ENCODE measurements at places on chromosomes 5 and 9.

GRCh38 chr5:119751734-119752094 lies 122.4 kb downstream of the FAM170A start:
- DNase-seq = no peak

DNA sequence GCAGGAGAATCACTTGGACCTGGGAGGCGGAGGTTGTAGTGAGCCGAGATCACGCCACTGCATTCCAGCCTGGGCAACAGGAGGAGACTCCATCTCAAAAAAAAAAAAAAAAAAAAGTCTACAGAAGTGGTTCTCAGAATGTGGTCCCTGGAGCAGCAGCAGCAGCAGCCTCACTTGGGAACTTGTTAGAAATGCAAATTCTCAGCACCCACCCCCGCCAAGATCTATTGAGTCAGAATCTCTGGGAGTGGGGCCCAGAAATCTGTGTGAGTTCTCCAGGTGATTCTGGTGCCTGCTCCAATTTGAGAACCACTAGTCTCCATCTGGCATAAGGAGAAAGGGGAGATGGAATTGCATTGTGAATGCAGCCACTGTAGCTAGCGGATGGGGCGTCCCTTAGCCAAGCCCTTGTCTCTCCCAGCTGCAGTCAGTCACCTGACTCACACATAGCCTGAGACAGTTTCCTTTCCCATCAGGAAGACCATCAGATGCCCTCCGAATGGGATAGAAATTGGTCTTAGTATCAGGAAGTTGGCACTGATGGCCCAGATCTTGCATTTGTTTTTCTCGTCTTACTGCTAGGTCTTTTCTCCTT lies 12.2 kb upstream of the PTCH1 start:
- no peak for DNase-seq

- no peak for DNase-seq
Observed at GRCh38 chr5:191036-191948, at the start of gene LRRC14B. TSS of gene LRRC14B (plus strand) at chr5:191495. CDS start at chr5:191539, 44 bp downstream.

GRCh38 chr9:122122903-122123632 lies 30.0 kb upstream of the TTLL11 start:
- DNase-seq = peak; percentile 84

GRCh38 chr5:73311291-73312110 lies 137.1 kb downstream of the FOXD1 start:
- DNase-seq = no peak

DNA sequence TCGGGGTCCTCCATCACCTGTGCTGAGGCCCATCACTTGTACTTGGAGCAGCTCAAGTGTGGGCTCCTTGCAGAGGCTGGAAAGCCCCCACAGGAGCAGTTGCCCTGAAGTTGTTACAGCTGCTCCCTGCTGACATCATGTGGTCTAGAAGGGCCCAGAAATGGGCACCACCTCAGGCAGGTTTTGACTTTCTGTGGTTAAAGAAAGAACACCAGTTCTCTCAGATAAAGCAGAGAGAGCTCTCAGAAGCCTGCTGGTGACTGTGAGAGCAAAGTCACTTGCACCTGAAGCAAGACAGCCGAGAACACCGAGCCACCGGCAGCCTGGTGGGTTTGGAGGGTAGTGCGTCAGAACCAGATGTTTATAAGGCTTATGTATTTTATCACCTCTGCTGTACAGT lies 70.4 kb downstream of the MVB12B start:
- DNase-seq = no peak

- no peak for DNase-seq
Observed at GRCh38 chr5:11547730-11548129, 356.5 kb downstream of the CTNND2 start.

DNA sequence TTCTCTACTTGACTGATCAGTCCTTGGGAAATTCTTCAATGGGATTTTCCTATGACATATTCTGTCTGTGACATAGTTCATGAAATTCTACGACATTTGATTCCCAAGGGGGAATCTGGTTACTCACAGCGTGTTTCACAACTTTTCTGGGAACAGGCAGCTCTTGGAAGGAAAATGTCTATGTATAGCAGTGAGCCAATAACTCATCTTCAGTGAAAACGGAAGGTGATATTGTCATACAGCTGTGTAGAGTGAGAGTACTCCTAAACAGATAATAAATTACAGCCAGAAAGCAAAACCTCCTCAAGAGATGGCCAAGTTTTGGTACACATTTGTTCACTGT lies 91.4 kb downstream of the C9orf152 start:
- DNase-seq = no peak

DNA sequence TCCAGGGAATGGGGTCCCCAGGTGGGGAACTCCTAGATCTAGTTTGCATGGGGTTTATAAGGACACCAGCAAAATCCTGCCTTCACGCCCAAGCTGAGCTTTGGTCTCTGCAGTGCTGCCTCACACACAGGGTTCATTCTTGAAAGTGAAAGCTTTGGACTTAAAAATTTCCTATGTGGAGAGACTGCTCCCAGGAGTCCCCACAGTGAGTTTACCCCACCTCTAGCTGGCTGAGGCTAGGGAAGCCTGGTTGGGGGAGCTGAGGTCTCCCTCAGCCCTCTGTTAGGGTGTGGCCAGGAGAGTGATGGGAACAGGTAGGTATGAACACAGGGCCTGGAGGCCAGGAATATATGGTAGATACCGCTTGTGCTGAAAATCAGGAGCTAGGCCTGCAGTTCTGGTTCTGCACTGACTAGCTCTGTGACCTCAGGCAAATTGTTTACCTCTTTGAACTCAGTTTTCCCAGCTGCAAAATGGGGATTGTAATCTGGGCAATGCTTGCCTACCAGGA lies 41.5 kb upstream of the LARP1 start:
- no peak for DNase-seq

DNA sequence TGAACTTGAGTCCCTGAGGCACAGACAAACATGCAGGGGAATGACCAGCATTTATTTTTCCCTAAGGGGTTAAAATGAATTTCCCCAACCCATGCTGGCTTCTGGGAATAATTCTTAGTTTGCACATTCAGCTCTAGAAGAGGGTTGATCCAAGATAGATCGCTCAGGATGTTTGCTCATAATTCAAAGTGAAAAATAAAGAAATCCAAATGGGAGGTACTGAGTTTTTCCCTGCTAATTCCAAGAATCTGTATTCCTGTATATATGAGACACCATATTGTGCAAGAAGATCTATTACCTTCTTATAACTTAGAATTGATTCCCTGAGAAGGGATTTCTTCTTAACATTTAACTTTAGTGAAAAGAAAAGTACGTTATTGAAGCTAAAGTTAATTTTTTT lies 96.2 kb downstream of the VCAN start:
- DNase-seq = no peak

DNA sequence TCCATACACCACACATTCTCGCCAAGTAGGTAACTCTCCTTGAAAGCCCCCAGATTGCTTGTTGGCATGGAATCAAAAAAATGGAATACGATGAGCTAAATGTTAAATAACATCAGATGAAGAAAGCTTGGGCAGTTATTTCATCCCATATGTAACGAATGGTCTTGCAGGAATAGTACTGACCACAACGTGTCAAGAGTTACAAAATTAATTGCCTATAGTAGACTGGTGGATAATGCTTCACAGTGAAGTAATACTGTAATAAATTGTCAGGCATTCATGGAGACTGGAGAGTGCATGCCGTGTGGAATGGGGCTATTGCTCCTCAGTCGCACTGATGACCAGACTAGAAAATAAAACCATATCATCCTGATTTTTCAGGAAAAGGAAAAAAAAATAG lies 1628.7 kb downstream of the MAT2B start:
- DNase-seq = no peak

DNA sequence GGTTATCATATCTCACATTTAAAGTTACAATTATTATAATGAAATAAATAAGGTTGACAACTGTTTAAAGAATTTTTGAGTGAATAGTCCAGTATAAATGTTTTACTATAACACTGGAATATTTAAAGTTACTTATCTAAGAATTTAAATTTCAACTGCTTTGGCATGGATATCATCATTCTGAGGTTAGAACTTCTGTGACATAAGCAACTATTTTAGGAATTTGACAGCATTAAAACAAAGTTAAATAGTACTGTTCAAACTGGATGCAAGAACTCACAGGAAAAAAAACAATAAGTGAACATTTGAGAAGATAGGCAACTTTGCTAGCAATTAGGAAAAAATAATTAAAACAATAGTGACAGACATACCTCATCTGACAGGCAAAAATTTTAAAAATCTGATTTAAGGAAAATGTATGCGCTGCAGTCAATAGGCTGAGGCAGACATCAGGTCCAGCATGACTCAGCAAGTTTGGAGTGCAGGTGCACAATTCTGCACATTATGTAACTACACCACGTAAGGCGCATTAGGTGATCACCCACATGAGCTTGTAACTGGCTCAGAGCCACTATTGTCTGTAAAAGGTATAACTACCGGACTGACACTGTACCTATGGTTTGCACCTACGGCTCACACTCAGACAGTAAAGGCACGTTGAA lies 180.6 kb downstream of the PDE4D start:
- DNase-seq = no peak

DNA sequence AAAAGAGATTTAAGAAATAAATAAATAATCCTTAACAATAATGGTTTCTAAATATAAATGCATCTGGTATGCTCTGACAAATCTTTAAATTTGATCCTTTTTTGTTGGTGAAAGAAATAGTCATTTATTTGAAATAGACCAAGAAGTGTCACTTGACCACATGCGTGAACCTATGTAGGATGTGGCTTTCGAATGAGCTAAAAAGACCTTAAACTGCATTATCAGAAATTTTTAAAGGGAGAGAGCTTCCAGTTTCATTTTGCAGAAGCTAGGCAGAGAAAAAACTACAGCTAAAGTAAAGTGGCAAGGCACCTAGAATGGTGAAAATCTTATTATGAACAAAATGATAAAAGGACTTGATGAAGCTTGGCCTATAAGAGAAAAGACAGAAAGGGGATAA lies 309.2 kb upstream of the EFNA5 start:
- no peak for DNase-seq

- no peak for DNase-seq
Observed at GRCh38 chr5:8923526-8923925, 622.3 kb downstream of the SEMA5A start.

- DNase-seq = no peak
Observed at GRCh38 chr5:44486591-44486990, 97.4 kb upstream of the FGF10 start.

DNA sequence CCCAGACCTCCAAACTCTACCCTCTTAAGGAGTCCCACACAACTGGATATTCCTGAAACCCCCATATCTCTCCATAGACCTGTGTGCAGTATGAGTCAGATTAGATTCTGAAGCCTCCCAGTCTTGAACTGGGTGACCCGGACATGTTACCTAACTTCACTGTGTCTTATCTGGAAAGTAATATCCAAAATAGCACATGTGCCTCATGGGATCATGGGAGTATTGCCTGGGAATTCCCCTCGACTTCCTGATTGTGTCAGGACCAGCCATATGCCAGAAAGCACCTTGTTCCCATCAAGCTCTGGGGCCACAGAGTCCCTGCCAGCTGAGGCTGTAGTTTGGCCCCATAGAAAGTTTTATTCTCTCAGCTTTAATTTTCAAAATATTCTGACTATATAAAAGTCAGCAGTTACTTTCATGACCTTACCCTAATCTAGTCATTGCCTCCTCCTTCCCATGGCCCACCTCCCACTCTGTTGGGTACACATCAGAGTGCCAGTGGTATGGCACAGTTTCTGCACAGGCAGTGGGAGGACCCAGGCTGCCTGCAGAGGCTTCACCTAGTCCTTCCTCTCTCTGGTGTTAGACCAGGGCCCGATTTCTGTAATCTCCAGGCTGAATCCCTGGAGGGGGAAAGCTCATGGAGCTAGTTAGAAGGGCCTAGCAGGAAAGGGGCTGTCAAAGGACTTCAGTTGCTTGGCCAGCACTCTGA lies 19.5 kb upstream of the B4GALT1 start:
- no peak for DNase-seq

DNA sequence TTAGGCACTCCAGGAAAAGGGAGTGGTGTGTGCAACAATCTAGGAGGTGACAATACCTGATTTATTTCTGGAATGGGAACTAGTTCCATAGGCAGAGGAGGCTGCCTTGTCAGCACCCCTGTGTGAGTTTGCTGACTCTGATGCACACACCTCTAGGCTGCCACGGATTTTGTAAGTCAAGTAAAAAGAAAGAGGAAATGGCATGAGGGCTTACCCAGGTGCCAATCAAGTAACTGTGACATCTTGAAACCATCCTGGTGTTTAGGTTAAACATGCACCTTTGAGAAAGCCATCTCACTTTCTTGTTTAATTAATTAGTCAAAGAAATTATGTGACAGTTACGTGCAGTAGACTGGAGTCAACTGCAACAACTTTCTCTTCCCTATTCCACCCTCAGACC lies 32.3 kb upstream of the FAM81B start:
- DNase-seq = no peak

GRCh38 chr9:109013679-109014607 lies 644 bp upstream of the CTNNAL1 start:
- no peak for DNase-seq

DNA sequence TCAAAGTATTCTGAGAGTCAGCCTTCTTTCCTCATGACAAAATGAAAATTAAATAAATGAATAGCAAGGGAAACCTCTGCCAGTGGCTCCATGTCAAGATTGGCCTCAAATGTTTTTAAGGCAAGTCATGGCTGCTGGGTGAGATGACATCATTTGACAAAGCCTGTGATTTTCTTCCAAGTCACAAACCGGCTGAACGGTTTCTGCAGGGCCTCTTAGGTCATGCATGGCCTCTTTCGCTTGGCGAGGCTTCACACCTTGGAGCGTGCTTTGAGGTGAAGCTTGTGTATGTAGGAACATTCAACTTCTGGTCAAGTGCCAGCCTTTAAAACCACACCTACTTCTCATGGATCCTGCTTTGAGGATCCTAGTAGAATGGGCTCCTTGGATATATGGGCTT lies 161.0 kb upstream of the ZNF618 start:
- no peak for DNase-seq

DNA sequence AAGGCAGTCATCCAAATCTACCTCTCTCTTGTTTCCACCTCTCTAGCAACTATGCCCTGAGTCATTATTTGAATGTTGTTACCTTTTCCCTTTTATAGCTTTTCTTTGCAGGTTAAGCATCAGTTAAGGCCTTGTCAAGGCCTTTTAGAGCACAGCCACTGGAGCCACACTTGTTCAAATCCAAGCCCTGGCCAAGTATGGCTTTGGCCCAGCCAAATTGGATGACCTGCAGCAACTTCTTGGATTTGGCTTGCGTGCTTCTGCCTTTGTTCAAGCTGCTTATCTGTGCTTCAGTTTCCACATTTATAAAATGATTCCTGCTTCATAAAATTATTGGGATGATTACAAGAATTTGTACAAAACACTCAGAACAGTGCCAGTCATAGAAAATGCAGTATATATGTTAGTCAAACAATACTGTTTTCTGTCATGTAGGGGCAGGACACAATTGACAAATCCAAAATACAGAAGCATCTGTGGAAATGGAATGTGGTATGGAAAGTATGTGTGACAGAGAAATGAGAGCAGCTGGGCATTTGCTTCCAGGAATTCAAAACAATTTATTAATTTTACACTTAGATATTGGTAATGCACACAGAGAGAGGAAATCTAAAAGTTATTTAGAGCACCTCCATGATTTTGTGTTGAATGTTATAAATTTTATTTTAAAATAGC lies 17.9 kb upstream of the RLN1 start:
- no peak for DNase-seq

GRCh38 chr9:18348083-18348475 lies 125.9 kb upstream of the ADAMTSL1 start:
- DNase-seq = no peak

GRCh38 chr5:176132471-176133288 lies 105.5 kb upstream of the SIMC1 start:
- no peak for DNase-seq

All from hematopoietic multipotent progenitor cell treated with erythropoietin and hydrocortisone succinate and interleukin-3 and kit ligand, for 15 days (in vitro differentiated cells).